NCI-H2171 (cell line): ENCODE measurements at places on chromosomes 11 and 22.

GRCh38 chr22:20424932-20425565, 12.6 kb downstream of the SCARF2 start:
- no peak for DNase-seq

- DNase-seq, result no peak
Observed at GRCh38 chr11:131928992-131929391, 558.6 kb downstream of the NTM start.

DNA sequence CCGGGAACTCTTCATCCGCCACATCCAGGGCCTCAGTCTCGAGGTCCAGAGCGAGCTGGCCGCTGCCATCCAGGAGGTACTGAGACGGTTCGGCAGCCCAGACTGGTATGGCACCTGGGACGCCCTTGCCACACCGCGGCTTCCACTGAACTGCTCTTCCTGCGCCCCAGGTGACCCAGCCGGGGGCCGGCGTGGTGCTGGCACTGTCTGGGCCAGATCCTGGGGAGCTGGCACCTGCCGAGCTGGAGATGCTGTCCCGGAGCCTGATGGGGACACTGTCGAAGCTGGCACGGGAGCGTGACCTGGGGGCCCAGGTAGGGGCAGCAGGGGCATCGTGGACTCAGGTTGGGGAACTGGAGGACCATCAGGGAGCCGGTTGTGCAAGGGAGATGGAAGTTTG, 1.4 kb downstream of the CCDC88B start:
- no peak for DNase-seq

DNA sequence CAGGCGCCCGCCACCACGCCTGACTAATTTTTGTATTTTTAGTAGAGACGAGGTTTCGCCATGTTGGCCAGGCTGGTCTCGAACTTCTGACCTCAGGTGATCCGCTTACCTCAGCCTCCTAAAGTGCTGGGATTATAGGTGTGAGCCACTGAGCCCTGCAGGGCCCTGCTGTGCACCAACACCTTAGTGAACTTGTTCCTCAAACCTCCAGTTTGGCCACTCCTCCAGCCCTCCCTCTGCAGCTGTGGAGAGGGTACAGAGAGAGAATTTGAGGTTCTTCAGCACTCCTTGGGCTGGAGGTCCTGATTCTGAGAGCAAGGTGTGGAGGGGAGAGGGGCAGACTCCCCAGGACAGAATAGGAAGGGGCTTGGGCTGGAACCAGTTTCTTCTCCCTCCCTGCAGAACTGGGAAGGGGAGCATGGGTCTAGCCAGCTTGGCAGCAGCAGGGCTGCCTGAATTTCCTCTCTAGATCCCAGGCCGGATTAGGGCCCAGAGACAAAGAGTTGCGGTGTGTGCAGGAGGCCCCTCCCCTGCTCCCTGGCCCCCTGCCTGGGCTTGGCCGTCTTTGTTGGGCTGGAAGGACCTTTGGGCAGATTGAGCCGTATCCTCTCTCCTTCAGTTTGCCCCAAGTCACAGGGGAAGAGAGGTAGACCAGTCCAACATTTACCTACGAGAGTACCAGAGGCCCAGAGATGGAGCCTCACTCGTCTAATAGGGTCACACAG, 2.3 kb upstream of the PEX16 start:
- DNase-seq, result no peak

GRCh38 chr11:118170882-118171268, 5.6 kb downstream of the SCN2B start:
- DNase-seq, result peak; percentile 42

DNA sequence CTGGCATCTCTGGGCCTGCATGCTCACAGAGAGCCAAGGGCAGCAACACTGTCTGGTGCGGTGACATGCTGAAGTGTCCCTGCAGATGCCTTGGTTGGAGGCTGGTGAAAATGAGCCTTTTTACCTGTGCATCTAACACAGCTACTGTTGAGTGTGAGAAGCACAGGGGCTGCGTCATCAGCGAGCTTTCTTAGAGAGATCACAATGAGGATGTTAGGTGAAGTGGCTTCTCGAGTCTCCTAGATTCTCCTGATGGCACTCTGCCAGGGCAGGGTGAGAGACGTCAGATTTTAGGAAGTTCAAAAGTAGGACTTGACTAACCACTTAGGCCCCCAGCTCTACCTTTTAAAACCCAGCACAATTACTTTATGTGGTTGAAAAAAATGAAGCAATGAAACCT, 3.6 kb upstream of the SLC15A3 start:
- no peak for DNase-seq

DNA sequence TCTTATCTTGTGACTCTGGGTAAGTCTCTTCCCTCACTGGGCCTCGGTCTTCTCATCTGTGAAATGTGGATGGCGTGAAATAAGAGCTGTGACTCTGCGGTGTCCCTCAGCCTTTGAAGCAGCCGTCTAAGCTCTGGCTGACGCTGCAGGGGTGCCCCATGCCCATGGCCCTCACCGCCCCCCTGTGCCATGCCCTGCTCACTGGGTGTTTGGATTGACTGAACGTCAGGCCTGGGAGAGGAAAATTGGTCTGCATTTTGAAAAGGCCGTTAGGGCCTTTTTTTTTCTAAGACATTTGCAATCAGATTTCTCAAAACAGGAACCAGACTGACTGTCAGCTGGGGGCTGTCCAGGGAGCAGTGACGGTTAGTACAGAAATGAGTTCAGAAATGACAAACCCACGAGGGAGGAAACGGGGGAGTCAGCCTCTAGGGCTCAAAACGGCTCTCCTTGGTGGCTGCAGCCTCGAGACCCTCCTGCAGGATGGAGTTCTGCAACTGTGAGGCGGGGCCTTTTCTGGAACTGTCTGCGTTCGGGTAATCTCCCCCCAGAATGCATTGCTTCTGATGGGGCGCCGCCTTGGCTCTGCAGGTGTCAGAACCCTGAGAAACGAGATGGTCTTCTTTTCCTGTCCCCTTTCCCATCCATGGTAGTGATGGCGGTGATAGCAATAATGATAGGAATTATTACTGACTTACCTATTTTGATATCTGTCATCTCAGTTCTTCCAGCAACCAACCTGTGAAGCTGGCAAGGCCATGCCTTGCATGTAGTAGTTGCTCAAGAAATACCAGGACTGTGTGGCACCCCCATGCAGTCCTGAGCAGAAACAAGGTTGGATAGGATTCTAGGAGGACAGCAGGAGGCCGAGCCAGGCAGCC, 2.0 kb downstream of the GRK2 start:
- DNase-seq, result no peak

GRCh38 chr22:48434156-48434867, 1393.4 kb downstream of the BRD1 start:
- DNase-seq, result no peak

- DNase-seq, result no peak
Observed at GRCh38 chr11:41786087-41786486, 326.6 kb upstream of the LRRC4C start.

- no peak for DNase-seq
Observed at GRCh38 chr11:93005239-93005638, 35.8 kb downstream of the MTNR1B start.
